ENCODE measurements at places on chromosomes 2 and 18. TPM values are rescaled to one million over a fixed set of nuclear protein-coding genes. Genes with fewer than 3 reads are reported as not detected.

The LCLAT1 gene
- total RNA-seq: 19.5 TPM

The FAHD2A gene
- total RNA-seq: 23.9 TPM

The PDE1A gene
- total RNA-seq: 0.69 TPM

The RNU2-63P gene
- 2.7 TPM for total RNA-seq

DNA sequence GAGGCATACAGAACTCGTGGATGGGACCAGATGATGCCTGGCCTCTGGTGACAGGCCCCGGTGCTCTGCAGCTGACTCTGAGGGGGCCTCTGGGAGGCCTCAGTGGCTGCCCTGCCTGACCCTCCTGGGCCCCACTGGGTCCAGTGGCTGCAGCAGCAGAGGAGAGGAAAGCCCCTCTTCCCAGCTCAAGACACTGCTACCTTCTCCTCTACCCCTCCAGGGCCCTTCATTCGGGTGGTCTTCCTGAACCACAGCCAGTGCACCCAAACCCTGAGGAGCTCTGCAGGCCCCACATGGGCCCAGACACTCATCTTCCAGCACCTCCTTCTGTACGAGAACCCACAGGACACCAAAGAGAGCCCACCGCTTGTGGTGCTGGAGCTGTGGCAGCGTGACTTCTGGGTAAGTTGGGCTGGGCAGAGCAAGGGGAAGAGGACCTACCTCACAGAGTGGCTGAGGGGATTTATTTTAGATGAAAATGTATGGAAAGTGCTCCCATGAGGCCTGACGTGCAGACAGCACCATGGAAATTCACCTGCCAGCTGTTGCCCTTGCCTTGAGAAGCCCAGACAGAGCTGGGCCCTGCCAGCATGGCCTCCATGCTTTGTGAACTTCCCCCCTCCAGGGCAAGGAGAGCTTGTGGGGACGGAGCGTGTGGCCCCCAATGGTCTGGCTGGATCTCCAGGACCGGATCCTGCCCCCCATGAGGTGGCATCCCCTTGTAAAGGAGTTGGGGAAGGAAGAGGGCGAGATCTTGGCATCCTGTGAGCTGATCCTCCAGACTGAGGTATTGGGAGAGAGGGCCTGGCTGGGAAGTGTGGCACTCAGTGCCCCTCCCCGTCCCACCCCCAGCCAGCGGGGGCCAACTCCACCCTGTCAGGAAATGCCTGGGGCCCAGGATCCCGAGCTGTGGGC lies 46.3 kb downstream of the LMAN2L start:
- no peaks in the 10 kb centered on the region for H3K27me3 ChIP-seq
- no peak for DNase-seq
- H3K27ac ChIP-seq: no peak overlapping the region
- no peak overlapping the region for H3K4me3 ChIP-seq

GRCh38 chr2:177612659-177613058 lies 220.1 kb downstream of the AGPS start:
- H3K27me3 ChIP-seq: no peaks in the 10 kb centered on the region
- no peaks in the 10 kb centered on the region for H3K4me1 ChIP-seq
- no peaks in the 10 kb centered on the region for H3K36me3 ChIP-seq
- no peak for DNase-seq
- no peak overlapping the region for H3K27ac ChIP-seq

- H3K27ac ChIP-seq: no peak overlapping the region
- H3K4me1 ChIP-seq: no peaks in the 10 kb centered on the region
- no peaks in the 10 kb centered on the region for H3K36me3 ChIP-seq
- no peak overlapping the region for H3K4me3 ChIP-seq
- DNase-seq: no peak
- no peaks in the 10 kb centered on the region for H3K27me3 ChIP-seq
Measured at GRCh38 chr2:16853088-16853487, 187.5 kb upstream of the CYRIA start.

GRCh38 chr18:50875966-50876536 lies 2.9 kb upstream of the ME2 start:
- DNase-seq: no peak
- peaks cover 15% of the 10 kb centered on the region for H3K4me1 ChIP-seq
- H3K36me3 ChIP-seq: no peaks in the 10 kb centered on the region
- no peaks in the 10 kb centered on the region for H3K27me3 ChIP-seq

All from chondrocyte (in vitro differentiated cells).